ENCODE measurements at places on chromosomes 11 and 22.

DNA sequence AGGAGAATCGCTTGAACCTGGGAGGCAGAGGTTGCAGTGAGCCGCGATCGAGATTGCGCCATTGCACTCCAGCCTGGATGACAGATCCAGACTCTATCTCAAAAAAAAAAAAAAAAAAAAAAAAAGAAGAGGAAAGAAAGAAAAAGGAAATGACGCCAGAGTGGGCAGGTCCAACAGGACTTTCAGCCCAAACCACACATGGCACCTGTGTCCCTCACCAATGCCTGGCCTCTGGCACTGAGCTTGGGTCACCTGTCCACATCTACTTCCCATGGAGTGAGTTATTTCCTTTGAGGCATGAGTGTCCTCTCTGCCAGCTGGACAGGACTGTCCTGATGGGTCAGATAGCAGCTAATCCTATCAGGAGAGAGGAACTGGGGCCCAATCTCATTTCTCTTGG, 15.2 kb upstream of the GCAT start:
- no peak for DNase-seq

DNA sequence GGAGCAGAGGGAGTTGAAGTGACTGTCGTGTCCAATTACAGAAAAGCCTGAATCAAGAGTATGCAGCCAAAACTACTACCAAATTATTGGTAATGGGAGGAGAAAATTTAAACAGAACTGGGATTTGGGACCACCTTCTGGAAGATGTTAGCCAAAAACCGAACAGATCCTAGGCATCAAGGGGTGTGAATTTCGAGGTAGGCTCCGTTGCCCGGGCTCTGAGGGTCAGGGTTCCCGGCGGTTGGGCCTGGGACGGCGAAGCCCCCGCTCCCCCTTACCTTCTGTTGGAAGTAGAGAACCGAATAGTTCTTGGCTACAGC, 313 bp downstream of the PRCP start:
- no peak for DNase-seq

DNA sequence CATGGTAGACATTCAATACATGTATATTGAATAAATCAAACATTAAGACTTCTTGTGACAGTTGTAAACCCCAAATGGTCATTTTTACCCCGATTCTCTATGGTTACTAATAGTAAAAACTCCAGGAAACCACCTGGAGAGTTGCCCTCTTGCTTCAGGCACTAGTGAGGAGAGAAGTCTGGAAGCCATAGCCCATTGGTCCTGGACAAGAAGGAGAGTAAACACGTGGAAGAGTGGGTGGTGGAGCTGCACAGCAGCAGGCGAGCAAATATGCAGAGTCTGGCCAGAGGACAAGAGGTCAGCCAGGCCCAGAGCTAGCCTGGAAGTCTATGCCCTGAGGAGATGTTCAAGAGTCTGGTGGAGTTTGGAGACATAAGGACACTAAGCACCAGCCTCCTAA, 17.7 kb downstream of the DCHS1 start:
- DNase-seq, result no peak

GRCh38 chr11:70415642-70416395, 17.5 kb downstream of the CTTN start:
- DNase-seq, result no peak

DNA sequence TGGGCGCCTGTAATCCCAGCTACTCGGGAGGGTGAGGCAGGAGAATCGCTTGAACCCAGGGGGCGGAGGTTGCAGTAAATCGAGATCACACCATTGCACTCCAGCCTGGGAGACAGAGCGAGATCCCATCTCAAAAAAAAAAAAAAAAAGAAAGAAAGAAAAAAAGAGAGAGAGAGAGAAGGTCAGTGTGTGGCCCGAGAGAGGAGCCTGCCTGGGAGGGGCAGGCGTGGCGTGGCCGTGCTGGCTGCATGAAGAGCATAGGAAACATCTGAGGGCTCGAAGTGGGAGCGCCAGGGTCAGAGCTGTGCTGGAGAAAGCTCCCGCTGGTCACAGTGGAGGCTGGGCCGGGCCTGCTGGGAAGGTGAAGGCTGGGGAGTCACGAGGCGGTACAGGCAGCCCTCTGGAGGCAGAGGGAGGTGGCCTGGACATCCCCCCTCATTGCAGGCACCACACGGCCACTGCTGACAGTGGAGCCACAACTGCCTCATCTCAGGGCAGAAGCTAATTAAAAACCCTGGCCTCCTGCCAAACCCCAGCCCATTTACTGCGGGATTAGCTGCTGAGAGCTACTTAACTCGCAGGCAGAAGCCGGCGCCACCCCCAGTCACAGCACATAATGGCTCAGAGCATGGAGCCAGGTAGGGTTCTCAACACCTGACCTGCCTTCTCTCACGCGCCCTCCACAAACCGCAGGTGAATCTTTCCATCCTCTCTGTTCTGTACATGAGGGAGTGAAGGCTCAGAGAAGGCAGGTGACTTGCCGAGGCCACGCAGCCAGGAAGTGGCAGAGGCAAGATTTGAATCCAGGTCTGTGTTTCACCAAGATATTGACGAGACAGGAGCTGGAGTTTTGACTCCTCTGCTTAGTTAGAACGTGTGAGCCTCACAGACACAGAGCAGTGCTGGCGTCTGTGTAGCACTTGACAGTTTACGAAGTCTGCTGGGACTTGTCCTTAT, 32.6 kb downstream of the NFAM1 start:
- DNase-seq, result no peak

DNA sequence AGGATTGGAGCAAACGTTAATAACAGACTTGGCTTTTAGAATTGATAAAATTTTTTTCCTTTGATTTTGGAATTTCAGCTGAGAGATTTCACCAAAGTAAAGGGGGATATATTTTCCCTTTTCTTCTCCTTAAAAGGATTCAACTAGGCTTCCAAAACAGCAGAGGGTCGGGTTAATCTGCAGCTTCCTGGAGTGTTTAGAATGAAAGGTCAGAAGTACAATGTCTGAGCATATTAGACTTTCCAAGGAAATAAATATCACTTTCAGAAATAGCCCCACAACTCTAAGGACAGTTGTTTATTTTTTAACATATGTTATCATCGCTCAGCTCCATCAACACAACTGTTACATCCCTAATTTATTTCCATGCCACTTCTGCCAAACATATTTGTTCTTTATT, 1532.9 kb upstream of the RAG2 start:
- no peak for DNase-seq

All from 8988T (cell line).